Osteoblast (primary cell): ENCODE measurements at places on chromosomes 4 and X.
A peak's percentile ranks its signal among the peaks of the same experiment; 100 is the strongest.

DNA sequence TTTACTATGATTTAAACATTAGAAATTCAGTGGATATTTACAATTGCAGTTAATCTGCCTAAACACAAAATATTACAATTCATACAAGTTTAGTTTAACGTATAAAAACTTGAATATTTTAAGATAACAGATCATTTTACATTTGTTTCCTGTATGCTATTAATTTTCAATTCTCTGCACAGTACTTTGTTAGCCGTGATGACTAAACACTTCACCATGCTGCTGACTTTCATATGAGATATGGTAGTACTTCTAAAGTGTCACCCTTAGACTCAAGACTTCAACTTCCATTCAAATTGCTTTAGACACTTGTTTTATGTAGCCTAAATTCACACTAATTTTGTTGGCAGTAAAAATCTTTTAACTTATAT lies 1646.4 kb upstream of the ADGRL3 start:
- no peak for DNase-seq

- DNase-seq: no peak
These were observed 97.9 kb downstream of the PHKA2 start for GRCh38 chrX:18886005-18886343.

- no peak for DNase-seq
These were observed 25.3 kb upstream of the HERC6 start for GRCh38 chr4:88353324-88353723.

GRCh38 chr4:47733302-47734175 lies 104.3 kb downstream of the CORIN start:
- peak; percentile 22 for DNase-seq

- no peak for DNase-seq
These were observed 80.0 kb downstream of the SH3KBP1 start for GRCh38 chrX:19807414-19807813.
